ENCODE measurements at places on chromosomes 16 and 17.

- DNase-seq, result no peak
Measured at GRCh38 chr17:71023249-71024030, 854.1 kb downstream of the KCNJ2 start.

DNA sequence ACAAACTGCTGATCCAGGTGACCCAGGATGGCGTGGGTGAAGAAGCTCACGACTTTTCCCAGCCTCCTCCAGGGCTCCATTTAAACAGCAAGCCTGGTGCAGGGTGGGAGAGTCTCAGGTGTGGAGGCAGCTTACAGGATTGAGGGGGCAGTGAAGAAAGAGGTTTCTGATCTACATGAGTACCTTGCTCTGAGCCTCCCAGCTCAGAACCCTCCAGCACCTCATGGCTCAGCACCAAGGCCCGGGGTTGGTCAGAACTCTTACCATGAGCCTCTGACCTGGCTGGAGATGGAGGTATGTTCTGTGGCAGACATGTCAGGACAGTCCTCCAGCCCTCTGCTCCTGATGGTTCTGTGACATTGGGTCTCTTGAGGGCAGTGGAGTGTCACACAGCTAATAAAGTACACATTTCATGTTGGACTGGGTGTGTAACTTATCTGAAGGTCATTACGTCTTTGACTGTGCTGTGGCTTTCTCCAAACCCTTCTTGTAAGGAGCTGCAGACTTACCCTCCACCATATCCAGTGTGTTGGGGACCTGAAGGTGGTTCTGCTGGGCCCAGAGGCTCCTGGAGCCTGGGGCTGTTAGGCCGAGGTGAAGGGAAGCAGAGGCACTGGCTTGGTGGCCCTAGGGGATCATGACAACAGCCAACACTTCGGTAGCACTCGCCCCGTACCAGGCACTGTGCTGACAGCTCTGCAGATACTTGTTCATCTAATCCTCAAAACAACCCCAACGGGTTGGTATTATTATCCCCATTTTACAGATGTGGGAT, 3.8 kb upstream of the DCAF7 start:
- DNase-seq, result no peak

GRCh38 chr17:70030371-70030770, 44.7 kb upstream of the KCNJ16 start:
- no peak for DNase-seq

DNA sequence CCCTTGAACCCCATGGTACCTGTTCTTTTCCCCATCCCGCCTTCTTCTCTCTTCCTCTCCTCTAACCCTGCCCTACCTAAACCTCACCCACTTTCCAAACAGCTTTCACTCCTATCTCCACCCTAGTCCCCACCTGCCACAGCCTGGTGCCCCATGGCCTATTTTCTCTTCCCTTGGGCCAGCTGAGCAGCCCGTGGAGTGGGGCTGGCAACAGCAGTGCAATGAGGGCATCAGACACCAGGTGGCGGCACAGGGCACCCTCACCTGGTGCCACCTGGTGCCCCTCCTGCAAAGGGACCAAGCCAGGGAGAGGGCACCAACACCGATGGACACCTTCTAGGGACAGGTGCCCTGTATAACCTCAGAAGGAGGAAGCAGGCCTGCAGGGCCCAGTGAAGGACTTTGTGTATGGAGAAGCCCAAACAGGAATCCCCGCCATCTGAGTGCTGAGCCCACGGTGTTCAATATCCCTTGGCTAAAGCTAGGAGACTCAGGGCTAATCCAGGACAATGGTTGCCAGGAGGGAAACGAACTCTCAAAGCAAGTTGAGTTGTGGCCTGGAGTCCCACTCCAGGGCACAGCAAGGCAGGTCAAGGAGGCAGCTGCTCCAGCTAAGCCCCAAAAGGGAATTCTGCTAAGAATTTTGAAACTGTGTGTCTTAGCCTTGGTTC, 4.0 kb upstream of the ABCC3 start:
- DNase-seq, result peak; percentile 48

GRCh38 chr16:31033709-31034492, 543 bp downstream of the STX4 start:
- peak; percentile 64 for DNase-seq

DNA sequence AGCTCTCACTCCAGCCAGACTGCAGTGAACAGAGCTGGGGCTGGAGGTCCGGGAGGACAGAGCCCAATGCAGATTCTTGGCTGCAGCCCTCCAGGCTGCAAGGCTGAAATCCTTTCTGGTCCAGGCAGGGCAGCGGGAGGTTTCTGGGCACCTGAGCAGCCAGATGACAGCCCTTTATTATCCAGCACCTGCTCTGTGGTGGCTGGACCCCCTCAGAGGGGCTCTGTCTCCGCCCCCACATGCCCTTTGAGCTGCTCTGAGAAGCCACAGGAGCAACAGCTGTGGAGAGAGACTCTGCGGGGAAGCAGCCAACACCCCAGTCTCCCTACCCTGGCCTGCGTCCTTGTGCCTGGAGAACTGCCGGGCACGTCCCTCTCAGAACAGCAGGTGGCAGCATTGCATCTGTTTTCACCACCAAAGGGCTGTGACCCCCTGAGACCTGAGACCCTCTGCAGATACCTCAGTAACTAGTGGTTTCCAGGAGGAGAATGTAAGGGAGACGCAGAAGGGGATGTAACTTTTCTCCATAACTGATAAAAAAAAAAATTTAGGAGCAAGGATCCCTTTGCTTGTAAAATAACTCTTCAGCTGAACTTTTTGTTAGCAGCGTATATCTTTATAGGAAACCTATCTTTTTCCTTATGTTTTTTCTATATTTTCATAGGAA, 3.7 kb upstream of the CNP start:
- peak; percentile 31 for DNase-seq

Measured in DMS79 treated with DMSO at 0.1 percent for 48 hours (cell line).